Osteocyte (in vitro differentiated cells): ENCODE measurements at places on chromosomes 12 and 14. TPM values are rescaled to one million over a fixed set of nuclear protein-coding genes. Genes with fewer than 3 reads are reported as not detected.

TEX22 gene
- total RNA-seq, result 3.1 and 4.9 TPM in 2 replicates

LRFN5 gene
- total RNA-seq, result 0.16 TPM in 1 of 2 replicates, not detected in the other

VSX2 gene
- total RNA-seq, result not detected in 2 replicates

YARS2 gene
- 13.6 and 16.3 TPM in 2 replicates for total RNA-seq

DNA sequence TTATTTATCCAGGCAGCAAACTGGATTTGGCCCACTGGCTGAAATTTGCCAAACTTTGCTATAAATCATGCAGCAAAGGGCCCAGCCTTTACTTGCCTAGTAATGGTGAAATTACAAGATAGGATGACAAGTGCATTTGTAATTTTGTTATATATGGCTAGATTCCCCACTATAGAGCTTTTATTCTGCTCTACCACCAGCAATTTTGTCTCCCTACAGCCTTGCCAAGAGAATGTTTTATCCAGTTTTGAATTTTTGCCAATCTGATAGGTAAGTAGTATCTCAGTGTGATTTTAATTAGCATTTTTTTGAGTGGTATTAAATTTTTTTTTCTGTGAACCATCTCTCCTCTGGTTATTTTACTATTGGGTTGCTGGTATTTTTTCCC lies 161.6 kb downstream of the SLC41A2 start:
- H3K36me3 ChIP-seq, result no peaks in the 10 kb centered on the region
- DNase-seq, result no peak
- no peak overlapping the region for H3K4me3 ChIP-seq
- peaks cover 2% of the 10 kb centered on the region for H3K27me3 ChIP-seq

DNA sequence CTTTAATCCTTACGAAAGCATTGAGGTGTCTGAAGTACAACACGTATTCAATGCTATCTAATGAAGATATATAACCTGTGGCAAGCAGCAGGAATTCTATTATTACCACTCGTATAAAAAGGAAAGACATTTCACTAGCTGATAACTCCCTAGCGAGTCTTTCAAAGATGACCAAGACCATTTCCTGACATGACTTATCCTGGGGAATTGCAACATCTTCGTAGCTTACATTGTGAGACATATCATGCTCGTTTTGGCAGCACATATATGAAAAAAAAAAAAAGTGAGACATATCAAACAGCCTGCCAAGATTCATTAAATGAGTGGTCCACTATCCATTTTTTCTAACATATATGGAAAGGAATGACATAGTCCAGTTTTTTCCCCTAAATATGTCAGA lies 337.0 kb downstream of the FSCB start:
- no peak overlapping the region for H3K4me3 ChIP-seq
- H3K27me3 ChIP-seq, result no peaks in the 10 kb centered on the region
- no peaks in the 10 kb centered on the region for H3K4me1 ChIP-seq
- no peaks in the 10 kb centered on the region for H3K36me3 ChIP-seq
- H3K27ac ChIP-seq, result no peak overlapping the region
- no peak for DNase-seq

GRCh38 chr12:117587631-117588287 lies 226.3 kb upstream of the NOS1 start:
- H3K27me3 ChIP-seq, result peaks cover 26% of the 10 kb centered on the region
- no peak overlapping the region for H3K4me3 ChIP-seq
- peaks cover 9% of the 10 kb centered on the region for H3K4me1 ChIP-seq
- H3K36me3 ChIP-seq, result peaks cover 4% of the 10 kb centered on the region
- no peak for DNase-seq
- H3K27ac ChIP-seq, result no peak overlapping the region

DNA sequence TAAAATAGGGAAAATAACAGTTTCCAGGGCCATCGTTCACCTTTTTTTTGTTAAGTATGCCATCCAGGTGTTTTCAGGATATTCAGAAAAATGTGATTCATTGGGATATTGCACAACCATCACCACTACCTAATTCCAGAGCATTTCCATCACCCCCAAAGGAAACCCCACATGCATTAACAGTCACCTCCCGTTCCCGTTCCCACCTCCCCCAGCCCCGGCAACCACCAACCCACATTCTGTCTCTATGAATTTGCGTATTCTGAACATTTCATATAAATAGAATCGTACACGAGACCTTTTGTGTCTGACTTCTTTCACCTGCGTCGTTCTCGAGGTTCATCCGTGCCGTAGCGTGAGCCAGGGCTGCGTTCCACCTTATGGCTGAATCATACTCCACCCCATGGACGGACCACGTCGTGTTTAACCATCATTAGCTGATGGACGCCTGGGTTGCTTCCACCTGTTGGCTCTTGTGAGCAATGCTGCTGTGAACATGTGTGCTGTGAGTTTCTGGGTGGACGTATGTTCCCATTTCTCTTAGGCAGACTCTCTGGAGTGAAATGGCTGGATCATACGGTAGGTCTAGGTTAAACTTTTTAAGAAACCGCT lies 51.0 kb upstream of the NCOR2 start:
- H3K36me3 ChIP-seq, result no peaks in the 10 kb centered on the region
- peaks cover 4% of the 10 kb centered on the region for H3K4me1 ChIP-seq
- DNase-seq, result no peak
- peaks cover 6% of the 10 kb centered on the region for H3K27me3 ChIP-seq

DNA sequence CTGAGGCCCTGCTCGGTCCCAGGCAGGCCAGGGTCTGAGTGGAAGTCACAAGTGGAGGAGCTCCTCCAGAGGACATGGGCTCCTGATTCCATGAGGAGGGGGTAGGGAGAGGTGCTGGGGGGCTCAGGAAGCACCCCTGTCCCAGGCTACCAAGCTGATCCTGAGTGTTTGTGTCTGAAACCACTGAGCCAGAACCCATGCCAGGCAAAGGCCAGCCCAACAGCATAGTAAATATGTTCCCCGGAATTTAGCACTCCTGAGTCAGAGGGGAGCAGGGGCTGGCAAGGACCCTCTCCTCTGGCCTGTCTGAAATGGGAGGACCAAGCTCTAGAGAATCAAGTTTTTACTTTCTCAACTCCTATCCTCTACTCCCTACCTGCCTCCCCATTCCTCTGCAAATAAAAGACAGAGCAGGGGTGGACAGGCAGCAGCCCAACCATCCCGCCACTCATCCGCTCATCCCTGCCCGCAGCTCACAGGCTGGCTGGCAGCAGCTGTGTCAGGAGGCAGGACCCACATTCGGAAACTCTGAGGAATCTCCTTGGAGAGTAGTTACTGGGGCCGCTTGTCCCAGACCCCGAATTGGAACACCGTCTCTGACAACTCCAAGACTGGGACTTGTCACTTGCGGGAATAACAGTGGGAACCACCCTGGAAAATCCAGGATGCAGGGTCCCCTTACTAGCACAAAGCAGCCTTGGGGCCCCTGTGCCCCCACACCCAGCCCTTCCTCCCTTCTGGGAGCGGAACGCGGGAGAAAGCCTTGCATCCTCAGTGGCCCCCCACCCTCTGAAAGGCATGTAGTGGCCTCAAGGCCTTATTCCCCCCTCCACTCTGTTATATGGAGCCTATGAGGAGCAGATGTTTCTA lies 102.5 kb downstream of the ZFP36L1 start:
- peaks cover 2% of the 10 kb centered on the region for H3K36me3 ChIP-seq
- no peak overlapping the region for H3K27ac ChIP-seq
- no peak for DNase-seq

GRCh38 chr12:6200256-6201212 lies at the start of gene CD9:
TSS of gene CD9 (plus strand) at chr12:6200400. CDS start at chr12:6200500, 100 bp downstream.
- peak within 1 kb of the TSS; percentile 88 for H3K27ac ChIP-seq
- peaks cover 51% of the 10 kb centered on the region for H3K4me1 ChIP-seq
- H3K27me3 ChIP-seq, result no peaks in the 10 kb centered on the region
- H3K4me3 ChIP-seq, result peak within 1 kb of the TSS; percentile 78
- no peak for DNase-seq

DNA sequence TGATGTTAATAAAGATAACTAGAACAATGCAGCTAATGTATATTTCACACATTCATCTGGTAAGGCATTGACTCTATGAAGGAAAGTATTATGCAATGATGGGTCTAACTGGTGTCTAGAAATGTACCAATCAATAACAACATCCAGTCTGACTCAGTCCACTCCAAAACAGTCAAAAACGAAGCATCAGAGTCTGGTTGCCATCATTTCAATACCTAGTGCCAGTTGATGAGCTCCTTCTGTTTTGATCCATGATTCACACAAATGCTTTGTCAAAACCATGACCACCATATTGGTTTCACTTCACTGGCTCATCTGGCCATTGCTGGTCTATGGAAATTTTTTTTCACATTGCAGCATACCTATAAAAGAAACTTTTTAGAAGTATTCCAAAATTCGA lies 747.2 kb upstream of the TMEM132C start:
- H3K36me3 ChIP-seq, result no peaks in the 10 kb centered on the region
- no peak overlapping the region for H3K27ac ChIP-seq
- peaks cover 6% of the 10 kb centered on the region for H3K4me1 ChIP-seq
- peaks cover 2% of the 10 kb centered on the region for H3K27me3 ChIP-seq

DNA sequence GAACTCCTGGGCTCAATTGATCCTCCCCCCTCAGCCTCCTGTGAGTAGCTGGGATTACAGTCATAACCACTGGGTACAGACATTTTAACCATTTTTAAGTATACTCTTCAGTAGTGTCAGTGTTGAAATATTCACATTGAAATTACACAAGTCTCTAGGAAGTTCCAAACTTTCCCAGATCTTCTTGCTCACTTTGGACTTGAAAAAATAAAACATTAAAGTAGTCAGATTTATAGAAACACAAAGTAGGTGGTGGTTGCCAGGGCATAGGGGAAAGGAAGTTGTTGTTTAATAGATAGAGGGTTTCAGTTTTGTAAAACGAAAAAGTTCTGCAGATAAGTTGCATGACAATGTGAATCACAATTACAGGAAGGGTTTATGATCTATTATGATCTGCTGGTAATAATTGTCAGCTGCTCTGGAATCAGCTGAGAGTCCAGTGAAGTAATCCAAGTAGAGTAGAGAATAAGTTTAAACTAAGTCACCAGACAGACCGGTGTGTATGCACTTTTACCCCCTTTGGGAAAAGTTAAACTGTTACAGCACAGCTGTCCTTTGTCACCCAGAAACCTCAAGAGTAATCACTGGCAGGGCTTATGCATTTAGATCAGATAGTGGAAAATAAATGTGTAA lies 27.4 kb downstream of the PCNX1 start:
- no peak overlapping the region for H3K4me3 ChIP-seq
- peaks cover 4% of the 10 kb centered on the region for H3K36me3 ChIP-seq
- no peaks in the 10 kb centered on the region for H3K27me3 ChIP-seq
- H3K27ac ChIP-seq, result peak overlapping the region; percentile 64

DNA sequence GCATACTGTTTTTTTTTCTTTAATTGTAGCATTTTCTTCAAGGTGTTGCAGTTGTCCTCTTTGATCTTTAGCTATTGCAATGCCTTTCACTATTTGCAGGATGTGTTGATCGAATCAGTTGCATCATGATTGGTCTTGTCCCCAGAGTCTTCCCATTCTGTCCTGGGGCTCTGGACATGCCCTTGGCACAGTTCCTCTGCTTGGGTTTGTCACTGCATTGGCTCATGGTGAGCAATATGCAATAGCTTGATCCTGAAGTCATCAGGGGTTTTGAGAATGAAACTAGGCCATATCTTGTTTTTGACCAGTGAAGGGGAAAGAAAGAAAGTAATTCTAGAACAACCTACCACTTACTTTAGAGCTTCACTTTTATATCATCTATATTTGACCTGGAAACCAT lies 281.5 kb downstream of the TMEM117 start:
- H3K4me3 ChIP-seq, result no peak overlapping the region
- no peaks in the 10 kb centered on the region for H3K4me1 ChIP-seq
- no peaks in the 10 kb centered on the region for H3K36me3 ChIP-seq
- no peaks in the 10 kb centered on the region for H3K27me3 ChIP-seq
- H3K27ac ChIP-seq, result no peak overlapping the region

DNA sequence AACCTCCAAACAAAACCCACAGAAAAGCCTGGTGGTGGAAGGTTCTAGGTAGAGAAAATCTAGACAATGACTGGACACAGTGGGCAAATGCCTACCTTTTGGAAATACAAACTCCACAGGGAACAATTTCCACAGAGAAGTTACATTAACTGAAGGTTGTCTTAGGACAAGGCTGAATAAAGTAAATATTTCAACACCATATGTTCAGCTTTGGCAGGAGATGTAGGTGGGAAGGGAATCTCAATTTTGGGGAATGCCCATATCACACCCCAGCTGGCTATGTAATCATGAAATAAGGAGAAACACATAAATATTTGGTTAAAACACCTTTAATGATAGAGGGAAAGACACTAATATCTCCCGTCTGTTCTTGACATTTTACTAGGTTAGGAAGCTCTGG lies 5.4 kb downstream of the SALL2 start:
- no peaks in the 10 kb centered on the region for H3K27me3 ChIP-seq
- peaks cover 7% of the 10 kb centered on the region for H3K4me1 ChIP-seq
- no peak overlapping the region for H3K27ac ChIP-seq
- no peak overlapping the region for H3K4me3 ChIP-seq
- no peak for DNase-seq

DNA sequence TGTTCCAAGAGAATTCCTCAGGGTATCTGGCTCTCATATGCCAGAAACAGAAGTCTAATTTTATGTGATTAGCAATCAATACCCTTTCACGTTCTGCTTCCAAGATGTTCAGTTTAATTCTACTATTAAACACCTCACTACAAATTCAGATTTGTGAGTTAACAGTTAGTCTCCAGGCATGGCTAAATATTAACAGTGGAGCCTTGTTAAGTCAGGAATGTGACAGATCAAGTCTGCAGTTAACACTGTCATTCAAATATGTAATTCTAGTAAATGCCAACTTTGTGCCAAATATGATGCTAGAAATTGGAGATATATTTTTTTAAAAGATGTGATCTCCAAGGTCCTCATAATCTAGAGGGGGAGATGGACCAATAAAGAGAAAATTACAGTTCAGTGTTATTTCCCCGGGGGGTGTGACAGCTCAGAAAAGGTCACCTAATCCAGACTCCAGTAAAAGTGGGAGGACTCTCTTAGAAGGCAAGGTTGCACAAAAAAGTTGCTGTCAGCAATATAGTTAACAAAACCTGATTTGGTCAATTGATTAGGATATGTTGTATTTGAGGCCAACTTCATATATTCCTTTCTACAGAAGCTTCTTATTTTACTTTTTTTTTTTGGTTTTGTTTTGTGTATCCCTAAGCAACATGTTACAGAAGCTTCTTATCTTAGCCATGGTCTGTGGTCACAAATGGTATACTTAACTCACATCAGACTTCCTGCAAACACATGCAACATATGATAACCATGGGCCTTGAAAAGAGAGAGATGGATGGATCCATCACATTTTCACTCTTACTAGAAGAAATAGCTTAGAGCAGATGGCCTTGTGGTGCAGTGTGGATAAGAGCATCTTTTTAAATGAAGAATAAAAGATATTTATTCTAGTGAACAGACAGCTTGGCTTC lies 18.4 kb upstream of the RNU6-7 start:
- H3K36me3 ChIP-seq, result peaks cover 6% of the 10 kb centered on the region
- no peaks in the 10 kb centered on the region for H3K4me1 ChIP-seq
- H3K27me3 ChIP-seq, result peaks cover 6% of the 10 kb centered on the region
- H3K4me3 ChIP-seq, result no peak overlapping the region

DNA sequence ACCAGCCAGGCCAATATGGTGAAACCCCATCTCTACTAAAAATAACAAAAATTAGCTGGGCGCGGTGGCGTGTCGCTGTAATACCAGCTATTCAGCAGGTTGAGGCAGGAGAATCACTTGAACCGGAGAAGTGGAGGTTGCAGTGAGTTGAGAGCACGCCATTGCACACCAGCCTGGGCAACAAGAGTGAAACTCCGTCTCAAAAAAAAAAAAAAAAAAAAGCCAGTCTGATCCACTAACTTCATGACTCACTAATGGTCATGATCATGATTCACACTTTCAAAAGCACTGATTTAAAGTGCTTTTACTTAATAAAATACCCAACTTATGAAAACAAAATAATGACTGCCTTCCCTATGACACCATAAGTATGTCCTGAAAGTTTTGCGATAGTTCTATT lies 38.4 kb upstream of the CPM start:
- DNase-seq, result no peak
- H3K27ac ChIP-seq, result no peak overlapping the region
- H3K4me3 ChIP-seq, result no peak overlapping the region
- H3K36me3 ChIP-seq, result no peaks in the 10 kb centered on the region
